ENCODE measurements at places on chromosomes 5 and 9. TPM values are rescaled to one million over a fixed set of nuclear protein-coding genes. Genes with fewer than 3 reads are reported as not detected.
A peak's percentile ranks its signal among the peaks of the same experiment; 100 is the strongest.

Gene GDA
- total RNA-seq, result not detected

Gene OTULINL
- total RNA-seq, result 5.7 TPM

Gene MAMDC2
- 4.2 TPM for total RNA-seq

Gene NHP2
- total RNA-seq, result 470 TPM

Gene PCDHGC5
- total RNA-seq, result 3.7 TPM

Gene TMEM215
- total RNA-seq, result not detected

Gene OR1J4
- not detected for total RNA-seq

Gene ZFP62
- total RNA-seq, result 38.2 TPM

Gene GABRA6
- not detected for total RNA-seq

Gene BTNL8
- 0.71 TPM for total RNA-seq

Gene HTR1A
- not detected for total RNA-seq

Gene LCN15
- not detected for total RNA-seq

Gene FAM153A
- total RNA-seq, result not detected

Gene SAXO1
- total RNA-seq, result not detected

Gene LTC4S
- total RNA-seq, result 13.4 TPM

Gene PPP2R2B
- 9.9 TPM for total RNA-seq

- DNase-seq, result peak; percentile 40
Measured at GRCh38 chr5:75465480-75465879, 45.9 kb downstream of the CERT1 start.

GRCh38 chr5:39543335-39543734, 118.6 kb upstream of the DAB2 start:
- DNase-seq, result no peak

DNA sequence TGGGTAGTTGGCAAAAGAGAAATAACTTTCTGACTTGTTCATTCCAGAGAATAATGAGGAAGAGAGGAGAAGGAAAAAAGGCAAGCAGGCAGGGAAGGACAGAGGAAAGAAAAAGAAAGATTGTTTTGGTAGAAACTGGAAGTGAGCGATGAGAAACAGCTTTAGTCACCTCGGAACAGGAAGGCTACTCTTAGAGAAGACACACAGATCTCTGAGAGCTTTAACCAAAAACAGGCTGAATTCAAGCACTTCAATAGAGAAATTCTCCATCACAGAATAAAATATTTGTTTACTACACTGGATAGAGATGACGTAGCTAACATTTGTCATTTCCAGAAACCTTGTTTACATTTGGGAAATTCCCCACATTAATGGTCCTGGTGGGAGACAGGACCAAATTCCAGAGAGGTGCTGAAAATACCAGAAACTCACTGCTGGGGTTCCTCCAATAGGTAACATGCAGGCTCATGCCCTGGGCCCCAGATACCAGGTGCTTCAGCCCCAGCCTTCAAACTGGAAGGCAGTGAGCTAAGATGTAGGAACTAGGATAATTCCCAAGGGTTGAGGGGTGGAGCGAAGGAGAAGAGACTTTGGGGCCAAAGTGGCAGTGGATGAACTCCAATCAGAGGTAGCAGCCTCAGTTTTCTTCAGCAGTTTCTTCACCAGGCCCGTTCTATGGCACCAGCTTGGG, 227.7 kb upstream of the GRAMD2B start:
- DNase-seq, result no peak

GRCh38 chr5:81003811-81004386, 43.7 kb downstream of the RASGRF2 start:
- DNase-seq, result no peak

GRCh38 chr9:133877967-133878366, 114.2 kb downstream of the VAV2 start:
- no peak for DNase-seq

DNA sequence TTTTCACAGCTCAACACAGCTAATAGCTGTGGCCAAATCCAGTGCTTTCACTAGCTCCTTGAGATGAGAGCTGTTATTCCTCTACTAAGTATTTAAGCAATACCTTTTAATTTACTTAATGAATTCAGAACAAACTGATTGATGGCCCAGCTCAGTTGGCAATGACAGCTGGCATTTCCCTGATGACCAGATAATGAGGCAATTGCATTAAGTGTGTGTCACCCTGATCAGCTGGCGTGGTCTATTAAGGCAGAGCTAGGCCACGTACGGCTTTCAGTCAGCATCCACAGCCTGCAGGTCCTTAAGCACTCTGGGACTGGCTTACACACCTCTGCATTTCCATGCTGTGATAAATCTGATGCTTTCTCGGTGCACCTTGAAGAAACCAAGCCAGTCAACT, 34.4 kb downstream of the TTLL11 start:
- no peak for DNase-seq

DNA sequence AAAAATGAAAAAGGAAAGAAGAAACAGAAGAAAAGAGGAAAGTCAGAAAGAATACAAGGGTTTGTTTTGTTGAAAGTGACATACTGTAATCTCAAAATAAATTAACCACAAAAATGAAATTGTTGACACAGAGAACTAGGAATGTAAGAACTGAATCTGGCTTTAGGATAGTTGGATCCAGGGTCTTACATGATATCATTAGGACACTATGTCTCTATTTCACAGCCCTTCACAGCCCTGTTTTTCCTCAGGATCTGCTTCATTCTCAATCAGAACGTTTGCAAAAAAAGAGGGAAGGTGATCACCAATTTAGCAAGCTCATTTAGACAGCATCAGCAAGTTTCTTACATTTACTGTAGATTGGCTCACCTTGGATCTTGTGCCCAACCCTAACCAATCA, 188.5 kb upstream of the NREP start:
- no peak for DNase-seq

- DNase-seq, result no peak
Measured at GRCh38 chr9:84838879-84839278, 169.3 kb downstream of the NTRK2 start.

DNA sequence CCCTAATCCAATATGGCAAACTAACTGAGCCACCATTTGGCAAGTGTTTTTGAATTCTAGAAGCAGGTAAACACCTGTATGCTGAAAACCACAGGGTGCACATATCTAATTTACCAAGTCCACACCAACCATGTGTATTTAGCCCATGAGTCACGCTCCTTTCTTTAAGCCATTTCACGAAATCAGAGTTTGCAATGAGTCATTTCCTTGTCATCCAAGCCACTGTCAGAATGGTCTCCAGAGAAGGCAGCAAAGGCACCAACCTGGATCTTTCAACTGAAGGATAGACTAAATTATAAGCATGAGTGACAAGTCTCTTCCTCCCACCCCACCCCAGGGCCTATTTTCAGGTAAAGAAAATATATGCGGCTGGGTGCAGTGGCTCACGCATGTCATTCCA, 110.0 kb downstream of the PAX5 start:
- DNase-seq, result peak; percentile 92

GRCh38 chr5:138663561-138663960, 88.4 kb upstream of the HSPA9 start:
- no peak for DNase-seq

GRCh38 chr5:43386960-43387362, 25.2 kb downstream of the CCL28 start:
- DNase-seq, result peak; percentile 40

DNA sequence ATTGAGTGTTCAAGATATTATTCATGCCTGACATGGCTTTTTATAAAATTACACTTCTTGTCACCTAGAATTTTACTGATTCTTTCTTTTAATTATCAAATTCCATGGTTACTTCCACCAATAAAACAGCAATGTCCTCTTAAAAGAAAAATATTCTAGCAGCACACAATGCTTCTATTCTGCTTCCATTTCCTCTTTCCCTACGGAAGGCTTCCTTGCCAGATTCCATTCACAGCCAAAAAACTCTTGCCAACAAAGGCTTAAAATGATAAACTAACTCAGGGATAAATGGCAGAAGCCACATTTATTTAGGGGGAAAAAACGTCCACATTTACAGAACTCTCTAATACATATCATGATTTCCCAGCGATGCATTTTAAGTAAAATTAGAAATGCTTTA, 111.6 kb downstream of the CTNND2 start:
- DNase-seq, result no peak

GRCh38 chr9:99977033-99977792, 70.8 kb downstream of the STX17 start:
- no peak for DNase-seq

DNA sequence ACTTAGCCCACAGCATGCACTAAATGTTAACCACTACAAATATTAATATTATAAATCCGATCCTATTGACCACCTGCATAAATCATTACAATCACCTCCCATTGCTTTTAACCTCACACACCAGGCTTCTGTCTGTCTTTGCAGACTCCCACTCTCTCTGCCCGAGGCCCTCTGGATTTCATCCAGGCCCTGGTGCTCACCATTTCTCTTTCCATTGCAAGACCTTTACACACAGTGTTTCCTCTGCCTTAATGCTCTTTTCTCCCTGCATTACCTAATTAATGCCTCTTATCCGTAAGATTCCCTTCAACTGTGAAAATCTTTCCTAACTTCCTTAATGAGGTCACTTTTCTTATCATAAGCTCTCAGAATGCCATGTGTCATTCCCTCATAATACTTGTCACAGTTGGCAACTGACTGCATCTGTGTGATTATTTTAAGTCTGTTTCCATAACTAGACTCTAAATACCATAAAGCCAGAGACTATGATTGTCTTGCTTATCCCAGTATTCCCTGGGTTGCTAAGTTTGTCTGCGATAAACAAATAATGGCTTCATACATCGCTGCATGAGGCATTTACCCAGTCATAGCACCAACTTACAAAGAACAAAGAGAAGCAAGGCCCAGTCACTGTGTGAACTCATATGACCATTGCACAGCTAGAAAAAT, 155.1 kb downstream of the CCDC192 start:
- no peak for DNase-seq

DNA sequence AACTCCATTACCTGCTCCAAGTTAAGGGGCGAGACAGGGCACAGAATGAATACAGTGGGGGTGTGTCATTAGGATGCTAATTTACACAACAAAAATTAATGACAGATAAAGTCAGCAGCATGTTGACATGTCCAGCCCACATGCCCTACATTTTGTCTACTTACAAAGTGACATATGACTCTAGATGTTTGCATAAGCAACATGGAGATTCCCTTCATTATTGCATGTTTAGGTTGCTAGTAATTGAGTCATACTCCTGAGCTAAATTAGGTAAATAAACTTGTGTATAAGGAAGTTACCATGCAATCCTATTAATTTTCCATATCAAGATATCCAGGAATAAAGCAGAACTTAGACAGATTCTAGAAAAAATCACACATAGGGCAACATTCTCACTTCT, 232.2 kb downstream of the PDE4D start:
- DNase-seq, result no peak

Measured in A172 (cell line).